Common myeloid progenitor, CD34-positive (primary cell): ENCODE measurements at places on chromosomes 7 and 10.

DNA sequence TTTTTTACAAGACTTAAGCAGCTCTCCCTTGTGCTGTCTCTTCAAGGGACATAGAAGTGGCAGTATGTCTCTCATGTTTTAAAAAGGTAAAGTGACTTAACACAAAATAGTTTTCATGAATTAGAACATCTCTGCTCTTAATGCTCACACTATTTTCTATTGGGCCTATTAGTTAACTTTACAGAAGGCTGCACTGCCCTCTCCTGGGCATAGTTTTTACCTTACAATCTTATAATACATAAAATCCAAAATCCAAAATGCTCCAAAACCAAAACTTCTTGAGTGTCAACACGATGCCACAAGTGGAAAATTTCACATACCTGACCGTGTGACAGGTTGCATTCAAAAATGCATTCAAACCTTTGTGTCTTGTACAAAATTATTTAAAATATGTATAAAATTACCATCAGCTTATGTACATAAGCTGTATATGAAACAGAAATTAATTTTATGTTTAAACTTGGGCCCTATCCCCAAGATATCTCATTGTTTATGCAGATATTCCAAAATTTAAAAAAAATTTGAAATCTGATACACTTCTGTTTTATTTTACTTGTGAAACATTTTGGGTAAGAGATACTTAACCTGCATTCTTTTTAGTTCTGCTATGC is 25.8 kb downstream of the TES start:
- DNase-seq, result peak; percentile 75

- DNase-seq, result peak; percentile 78
Measured at GRCh38 chr7:76133164-76133775, 68.4 kb upstream of the SRRM3 start.

DNA sequence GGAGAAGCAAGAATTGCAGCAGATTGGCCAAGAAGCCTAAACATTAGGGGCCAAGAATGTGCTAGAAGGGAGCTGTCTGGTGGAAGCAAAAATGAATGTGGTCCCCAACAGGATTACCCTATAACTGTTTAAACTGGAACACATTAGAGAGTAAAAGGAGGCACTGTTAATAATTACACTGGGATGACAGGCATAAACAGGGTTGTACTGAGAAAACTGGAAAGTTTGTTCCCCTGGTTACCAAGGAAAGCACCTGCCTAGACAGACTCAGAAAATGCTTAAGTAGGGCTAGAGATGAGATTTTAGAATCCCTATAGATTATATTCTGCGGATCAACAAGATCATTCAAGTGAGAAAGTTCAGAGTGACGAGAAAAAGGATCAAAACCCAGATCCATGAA is 100.8 kb downstream of the CTTNBP2 start:
- DNase-seq, result no peak

DNA sequence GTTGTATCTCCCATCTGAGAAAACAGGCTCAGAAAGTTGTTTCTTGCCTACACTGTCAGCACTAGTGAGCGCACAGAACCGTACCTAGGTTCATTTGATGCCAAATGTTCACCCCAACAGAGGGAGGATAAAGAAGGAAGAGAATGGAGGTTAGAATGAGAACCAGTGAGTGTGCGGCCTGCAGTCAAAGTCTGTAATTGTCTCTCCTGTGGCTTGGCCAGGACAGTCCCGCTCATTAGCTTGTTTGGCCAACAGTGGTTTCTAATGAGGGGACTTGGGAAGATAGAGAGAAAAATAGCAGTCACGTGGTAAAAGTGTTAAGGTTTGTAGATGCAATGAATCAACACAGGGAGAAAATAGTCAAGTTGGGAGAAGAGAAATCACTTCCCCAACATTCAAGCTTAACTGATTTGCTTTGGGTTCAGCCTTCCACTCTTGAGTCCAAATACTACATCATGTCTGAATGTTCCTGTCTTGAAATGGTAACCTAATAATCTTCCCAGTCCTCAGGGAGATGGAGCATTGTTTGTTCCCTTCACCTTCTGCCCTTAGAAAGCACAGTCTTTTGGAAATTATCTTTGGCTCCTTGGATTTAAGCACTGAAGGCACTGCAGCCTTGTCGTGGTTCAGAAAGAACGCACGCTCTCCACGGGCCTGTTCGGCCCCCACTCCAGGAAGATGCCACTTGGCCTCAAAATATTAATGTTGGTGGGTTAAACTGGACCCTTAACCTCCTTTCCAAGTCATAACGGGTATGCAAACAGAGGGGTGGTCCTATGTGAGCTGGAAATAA is 360.4 kb upstream of the ZNF32 start:
- no peak for DNase-seq

DNA sequence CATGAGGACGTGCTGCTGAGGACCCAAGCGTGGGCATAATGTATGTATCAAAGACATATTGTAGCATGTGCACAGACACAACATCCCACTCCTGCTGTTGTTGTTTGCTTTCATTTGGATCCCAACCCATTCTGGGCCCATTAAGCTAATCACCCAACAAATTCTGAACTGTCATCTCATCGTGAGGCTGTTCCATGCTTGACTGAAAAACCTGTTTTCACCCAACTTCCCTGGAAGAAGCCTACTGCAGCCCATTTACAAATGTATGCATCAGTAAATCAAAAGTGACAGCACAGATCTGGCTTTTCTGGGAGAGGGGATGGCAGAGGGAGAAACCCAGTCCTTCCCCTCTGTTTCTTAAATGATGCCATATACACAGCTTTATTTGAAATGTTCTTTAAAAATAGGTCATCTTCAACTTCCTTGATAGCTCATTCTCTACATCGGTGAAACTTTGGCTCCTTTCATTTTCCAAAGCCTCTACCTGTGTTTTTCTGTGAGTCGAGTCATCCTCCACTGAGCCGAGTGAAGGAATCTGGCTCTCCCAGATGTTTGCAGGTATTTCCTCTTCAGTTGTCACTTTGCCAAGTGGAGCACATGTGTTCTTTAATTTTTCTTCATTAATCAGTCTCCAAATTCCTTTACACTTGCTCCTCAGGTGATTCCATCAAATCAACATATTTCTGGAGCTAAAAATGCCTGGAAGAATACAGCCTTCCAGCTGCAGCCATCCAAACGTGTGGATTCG is 151.8 kb downstream of the CHN2 start:
- DNase-seq, result no peak

- no peak for DNase-seq
Measured at GRCh38 chr7:113880559-113880958, 38.2 kb downstream of the PPP1R3A start.

GRCh38 chr10:60629332-60629731 is 148.9 kb upstream of the CDK1 start:
- DNase-seq, result no peak

GRCh38 chr10:114548662-114549061 is 109.4 kb downstream of the ABLIM1 start:
- no peak for DNase-seq

GRCh38 chr10:77049896-77050295 is 587.7 kb downstream of the KCNMA1 start:
- DNase-seq, result no peak

DNA sequence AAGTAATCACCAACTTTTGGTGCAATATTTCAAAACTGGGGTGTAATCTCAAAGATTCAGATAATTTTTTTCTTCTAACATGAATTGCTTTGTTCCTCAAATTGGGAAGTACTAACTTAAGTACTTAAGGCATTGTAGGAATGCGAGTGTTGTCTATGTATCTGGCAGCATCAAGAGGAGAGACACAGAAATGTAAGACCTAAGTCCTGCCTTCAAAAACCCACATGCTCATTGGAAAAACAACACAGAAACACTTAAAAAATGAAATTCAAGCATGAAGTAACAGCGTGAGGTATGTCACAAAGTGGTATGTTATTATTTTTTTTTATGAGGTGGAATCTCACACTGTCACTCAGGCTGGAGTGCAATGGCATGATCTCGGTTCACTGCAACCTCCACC is 288.5 kb downstream of the ZEB1 start:
- no peak for DNase-seq

- no peak for DNase-seq
Measured at GRCh38 chr7:127322351-127322750, 69.6 kb upstream of the GRM8 start.

DNA sequence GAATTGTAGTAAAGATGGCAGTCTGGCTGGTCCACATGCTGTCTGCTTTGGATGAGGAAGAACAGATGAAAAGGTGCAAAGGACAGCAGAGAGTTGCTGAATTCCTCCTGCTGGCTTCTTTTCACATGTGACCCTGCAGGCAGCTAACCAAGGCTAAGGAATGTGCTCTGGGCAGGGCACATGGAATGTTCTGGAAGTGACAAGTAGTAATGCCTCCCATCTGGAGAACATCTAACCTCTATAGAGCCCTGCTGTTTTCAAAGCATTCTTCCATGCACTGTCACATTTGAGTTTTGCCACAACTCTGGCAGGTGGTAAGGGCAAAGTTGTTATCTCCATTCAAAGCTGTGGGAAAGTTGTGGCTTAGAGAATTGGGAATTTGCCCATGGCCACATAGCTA is 208.8 kb downstream of the STK31 start:
- DNase-seq, result no peak

DNA sequence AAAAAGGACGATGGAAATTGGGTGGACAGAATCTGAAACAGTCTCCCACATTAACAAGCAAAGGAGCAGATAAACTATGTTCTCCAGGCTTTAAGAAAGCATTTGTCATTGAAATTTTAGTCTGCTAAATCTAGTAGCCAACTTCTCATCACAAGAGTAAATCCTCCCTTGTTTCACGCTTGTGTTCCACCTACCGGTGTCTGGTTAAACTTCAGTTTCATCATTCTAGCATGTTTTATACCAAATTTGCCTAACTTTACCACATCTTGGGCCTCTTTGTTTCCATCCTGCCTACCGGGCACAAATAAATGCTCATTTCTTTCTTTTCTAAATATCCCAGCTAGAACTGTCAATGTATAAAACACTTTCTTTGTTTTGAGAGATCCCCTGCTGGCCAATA is 5.8 kb downstream of the LIPA start:
- DNase-seq, result no peak

- no peak for DNase-seq
Measured at GRCh38 chr10:14487488-14487883, 156.8 kb upstream of the FRMD4A start.

GRCh38 chr7:158447151-158447505 is 140.5 kb downstream of the PTPRN2 start:
- no peak for DNase-seq

GRCh38 chr7:87267239-87267900 is 47.8 kb upstream of the TMEM243 start:
- no peak for DNase-seq

DNA sequence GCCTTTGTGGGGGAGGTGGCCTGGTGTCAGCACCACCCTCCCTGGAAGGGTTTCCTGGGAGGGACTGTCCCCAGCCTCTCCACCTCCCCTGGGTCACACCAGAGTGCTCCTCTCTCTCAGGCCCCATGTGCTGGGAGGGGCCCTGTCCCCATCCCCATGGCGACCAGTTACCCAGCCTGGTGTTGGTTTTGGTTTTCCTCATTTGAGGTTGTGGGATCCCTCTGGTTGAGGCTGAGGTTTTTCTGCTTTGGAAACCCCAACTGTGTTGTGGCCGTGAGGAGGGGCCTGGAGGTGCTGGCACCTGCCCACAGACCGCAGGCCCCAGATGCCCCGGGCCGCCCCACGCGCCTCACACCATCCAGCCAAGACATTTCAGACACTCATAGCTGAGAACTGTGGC is 106.3 kb downstream of the GRK5 start:
- DNase-seq, result peak; percentile 97

DNA sequence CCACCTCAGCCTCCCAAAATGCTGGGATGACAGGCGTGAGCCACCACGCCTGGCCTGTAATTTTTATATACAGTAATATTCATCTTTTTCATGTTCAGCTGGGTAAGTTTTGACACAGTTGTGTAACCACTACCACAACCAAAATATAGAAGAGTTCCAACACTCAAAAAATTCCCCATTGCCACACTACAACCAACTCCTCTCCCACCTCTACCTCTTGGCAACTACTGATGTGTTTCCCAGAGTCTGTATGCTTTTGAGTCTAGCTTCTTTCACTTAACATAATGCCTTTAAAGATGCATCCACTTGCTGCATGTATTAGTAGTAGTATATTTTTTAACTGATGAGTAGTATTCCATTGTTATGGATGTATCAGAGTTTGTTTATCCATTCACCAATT is 90.7 kb downstream of the SRPK2 start:
- no peak for DNase-seq

DNA sequence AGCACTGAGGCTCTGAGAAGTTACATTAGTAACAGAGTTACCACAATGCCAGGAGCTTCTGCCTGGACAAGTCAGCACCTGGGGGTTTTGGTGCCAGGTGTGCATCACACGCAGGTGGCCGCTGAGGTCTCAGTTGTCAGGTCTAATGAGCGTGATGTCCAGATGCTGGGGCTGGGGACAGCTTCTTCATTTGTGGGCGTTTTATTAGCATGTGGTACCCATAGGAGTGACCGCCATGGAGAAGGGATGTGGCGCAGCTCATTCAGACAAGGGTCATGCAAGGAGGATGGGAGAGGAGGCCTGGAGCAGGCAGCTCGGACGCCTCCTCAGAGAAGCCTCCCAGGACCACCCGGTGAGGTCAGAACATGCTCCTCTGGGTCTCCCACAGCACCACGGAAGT is 27.8 kb downstream of the FAM241B start:
- no peak for DNase-seq

GRCh38 chr10:29078919-29079318 is 210.0 kb upstream of the LYZL1 start:
- no peak for DNase-seq

- DNase-seq, result no peak
Measured at GRCh38 chr10:131822013-131822691, 78.7 kb upstream of the PPP2R2D start.

DNA sequence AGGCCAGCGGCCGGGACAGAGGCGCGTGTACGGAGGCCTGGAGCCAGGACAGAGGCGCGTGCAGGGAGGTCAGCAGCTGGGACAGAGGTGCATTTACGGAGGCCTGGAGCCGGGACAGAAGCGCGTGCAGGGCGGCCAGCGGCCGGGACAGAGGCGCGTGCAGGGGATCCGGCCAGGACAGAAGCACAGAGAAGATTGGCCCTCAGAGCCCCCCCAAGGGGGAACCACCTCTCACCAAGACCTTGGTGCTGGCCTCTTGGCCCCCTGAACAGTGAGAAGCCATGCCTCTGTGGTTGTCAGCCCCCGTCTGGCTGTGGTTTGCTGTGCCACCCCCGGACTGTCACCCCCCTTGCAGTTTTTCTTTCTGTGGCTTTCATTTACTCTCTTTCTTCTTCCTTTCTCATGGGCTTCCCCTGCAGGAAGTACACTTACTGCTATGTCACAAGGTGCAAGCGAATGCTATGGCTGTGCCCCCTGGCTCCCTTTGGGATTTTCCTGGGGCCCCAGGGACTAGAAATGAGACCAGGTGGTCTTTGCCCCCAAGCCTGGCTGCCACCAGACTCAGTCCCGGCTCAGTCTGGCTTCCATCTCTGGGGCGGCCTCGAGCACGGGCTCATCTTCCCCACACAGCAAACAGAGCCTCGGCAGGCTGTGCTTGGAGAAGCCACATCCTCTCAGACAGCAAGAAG is 41.1 kb downstream of the INSIG1 start:
- DNase-seq, result peak; percentile 67

- peak; percentile 28 for DNase-seq
Measured at GRCh38 chr7:137962875-137963507, 38.9 kb downstream of the CREB3L2 start.

- peak; percentile 97 for DNase-seq
Measured at GRCh38 chr10:73848821-73849489, 25.4 kb downstream of the CAMK2G start.
